ENCODE measurements at places on chromosomes 7 and 10. TPM values are rescaled to one million over a fixed set of nuclear protein-coding genes. Genes with fewer than 3 reads are reported as not detected.
A peak's percentile ranks its signal among the peaks of the same experiment; 100 is the strongest.

DNA sequence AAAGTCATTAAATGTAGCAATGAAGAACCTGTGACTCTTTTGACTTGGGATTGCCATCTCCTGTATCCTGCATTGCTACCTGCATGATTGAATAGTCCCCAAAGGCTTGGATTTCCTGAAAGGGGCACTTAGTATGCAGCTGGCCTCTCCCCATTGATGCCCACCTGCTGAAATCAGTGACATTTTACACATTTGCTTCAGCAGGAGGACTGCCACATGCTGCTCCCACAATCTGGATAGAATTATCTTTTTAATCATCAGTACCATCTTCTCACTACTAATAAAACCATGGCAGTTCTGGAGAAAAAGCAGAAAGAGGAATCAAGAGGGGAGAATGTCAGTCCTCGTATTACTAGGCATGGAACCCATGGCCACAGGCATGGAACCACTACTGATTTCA lies 67.8 kb downstream of the SLC13A1 start:
- DNase-seq = no peak

DNA sequence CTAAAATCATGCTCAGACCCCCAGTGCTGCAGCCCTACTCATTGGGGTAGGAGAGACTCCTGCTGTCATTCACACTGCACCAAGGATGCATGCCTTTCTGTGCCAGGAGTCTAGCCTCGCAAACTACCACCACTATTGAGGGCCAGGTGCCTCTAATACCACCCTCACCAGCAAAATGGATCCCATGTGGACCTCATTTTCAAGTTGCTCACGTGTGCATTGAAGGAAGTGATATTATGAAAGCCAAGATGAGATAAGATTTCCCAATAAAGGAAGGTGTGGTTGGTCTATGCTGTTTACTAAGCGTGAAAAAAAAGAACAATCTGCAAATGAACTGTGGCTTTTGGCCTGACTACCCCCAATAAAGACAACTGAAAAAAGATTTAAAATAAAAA lies 7.2 kb upstream of the LAMTOR4 start:
- DNase-seq = no peak

- peak; percentile 61 for DNase-seq
Observed at GRCh38 chr10:115706488-115707076, 566.4 kb downstream of the GFRA1 start.

GRCh38 chr7:152597507-152597906 lies 78.4 kb downstream of the XRCC2 start:
- DNase-seq = no peak

Gene DRGX
- not detected for total RNA-seq

Gene CFAP46
- 3.1 TPM for total RNA-seq

DNA sequence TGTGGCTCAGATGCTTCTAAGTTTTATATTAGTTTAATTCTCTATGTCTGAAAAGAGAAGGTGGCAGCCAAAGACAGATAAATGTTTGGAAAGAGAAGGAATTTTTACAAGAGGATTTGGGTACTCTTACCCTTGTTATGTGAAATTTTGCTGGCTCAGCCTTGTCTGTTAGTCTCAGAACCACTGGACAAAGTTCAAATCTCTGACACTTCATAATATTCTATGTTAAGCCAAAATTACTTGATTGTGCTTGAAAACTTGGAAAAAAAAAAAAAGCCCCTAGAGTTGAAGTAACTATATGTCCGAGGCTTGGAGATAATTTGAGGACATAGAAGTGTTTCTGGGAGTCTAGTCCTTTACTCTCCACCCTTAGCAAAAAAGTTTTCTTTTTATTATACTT lies 1079.3 kb upstream of the LRRTM3 start:
- DNase-seq = no peak

DNA sequence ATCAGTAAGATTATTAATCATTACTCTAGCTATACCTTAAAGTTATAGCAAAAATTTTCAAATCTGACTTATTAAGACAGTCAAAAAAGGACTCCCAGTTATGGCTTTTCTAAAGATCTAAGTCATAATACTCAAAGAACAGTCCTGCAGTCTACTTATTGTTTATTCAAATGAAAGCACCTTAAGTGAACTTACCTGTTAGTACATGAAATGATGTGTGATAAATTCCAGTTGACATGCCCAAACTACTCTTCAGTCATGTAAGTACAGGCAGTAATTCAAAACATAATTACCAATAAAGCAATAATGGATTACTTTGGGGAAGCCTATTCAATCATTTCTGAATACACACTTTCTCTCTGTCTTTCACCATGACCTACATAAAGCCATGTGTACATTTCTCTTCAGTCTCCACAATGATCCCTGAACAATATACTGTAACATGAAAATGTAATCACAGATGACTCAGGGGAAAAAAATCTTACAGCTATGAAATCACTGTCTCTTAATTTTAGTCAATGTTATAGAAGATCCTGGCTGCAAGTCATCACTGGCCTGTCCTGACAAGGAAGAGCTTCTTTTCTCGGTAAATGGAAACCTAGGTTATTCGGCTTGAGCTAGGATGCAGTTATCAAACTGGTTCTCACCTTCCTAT lies 420.7 kb upstream of the LRRTM3 start:
- no peak for DNase-seq

Gene CALHM3
- total RNA-seq = not detected

GRCh38 chr7:151383638-151384351 lies 26.0 kb downstream of the WDR86 start:
- no peak for DNase-seq

Gene LRRD1
- total RNA-seq = 0.08 TPM

Gene ADIRF
- not detected for total RNA-seq

Gene LRRTM3
- 0.21 TPM for total RNA-seq

- no peak for DNase-seq
Observed at GRCh38 chr7:112897839-112898431, 107.7 kb upstream of the TMEM168 start.

DNA sequence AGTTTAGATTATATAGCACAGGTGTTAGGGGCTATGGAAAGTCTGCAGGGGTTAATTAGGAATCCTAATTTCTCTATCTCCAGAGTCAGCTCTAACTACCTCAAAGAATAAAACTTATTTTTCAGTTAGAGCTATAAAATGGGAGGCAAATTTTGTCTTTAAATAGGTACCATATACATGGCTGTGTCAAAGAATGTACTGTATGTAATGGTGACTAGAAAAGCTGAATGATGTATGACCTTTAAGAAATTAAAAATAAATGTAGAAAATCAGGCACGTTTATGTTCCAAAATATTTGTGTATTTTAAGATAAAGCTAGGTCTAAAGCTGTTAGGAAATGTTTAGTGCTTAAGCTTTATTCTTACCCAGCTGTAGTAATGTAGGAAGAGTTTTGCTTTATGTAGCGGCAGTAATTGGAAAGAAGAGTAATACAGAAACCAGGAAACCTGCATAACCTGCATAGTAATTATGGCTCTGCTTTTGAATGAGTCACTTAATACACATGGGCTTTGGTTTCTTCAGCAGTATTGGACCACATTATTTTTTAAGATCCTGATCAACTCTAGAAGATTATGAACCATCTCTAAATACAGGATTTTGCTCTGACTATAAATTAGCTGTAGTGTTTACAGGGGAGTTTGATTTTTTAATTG lies 85.0 kb downstream of the KMT2E start:
- DNase-seq = peak; percentile 7

DNA sequence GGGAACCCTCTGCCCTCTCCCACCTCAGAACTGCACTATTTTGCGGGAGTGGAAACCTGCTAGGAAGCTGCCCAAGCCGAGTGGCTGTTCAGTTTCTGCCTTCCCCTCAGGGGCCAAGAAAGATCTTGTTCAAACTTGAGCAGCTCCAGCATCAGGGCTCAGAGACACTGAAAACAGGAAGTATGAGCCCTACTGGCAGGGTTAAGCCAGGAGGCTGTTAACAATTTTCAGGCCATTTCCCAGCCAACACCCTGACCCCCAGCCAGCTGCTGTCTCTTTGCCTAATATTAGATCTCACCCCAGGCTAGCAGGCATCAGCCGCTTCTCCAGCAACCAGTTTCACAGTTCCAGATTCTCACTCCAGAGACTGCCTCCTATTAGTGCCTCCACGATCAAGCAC lies 9.2 kb downstream of the PLAU start:
- DNase-seq = peak; percentile 30

- DNase-seq = no peak
Observed at GRCh38 chr7:94957061-94957460, 49.7 kb downstream of the PPP1R9A start.

DNA sequence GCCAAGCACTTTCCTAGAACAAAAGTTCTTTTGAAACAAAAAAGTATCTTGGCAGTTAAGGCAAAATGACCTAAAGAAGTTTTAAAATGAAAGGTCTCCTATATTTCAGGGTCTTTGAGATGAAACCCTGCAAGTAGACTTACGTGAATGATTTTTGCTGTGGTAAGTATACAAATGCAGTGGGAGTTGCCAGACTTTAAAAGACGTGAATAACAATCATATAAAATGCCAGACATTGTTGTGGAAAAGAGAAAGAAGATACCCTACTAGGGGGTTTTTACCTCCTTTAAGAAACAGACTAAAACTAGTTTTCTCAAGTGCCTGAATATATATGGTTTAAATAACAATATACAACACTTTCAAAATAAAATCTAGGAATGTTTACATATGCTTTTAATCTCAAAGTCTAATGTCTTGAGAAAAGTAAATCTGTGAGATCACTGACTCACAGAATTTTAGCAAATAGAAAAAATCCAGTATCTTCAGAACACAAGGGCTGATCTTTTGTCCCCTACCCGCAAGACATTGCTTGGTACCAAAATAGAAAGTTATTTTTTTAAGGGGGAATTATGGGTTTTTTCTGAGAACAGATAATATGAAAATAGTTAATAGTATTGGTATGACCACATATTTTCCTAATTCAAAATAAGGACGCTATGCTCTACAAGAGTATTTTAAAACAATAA lies 29.5 kb downstream of the LRRC17 start:
- DNase-seq = peak; percentile 64

- DNase-seq = no peak
Observed at GRCh38 chr10:8758029-8758428, 703.5 kb downstream of the GATA3 start.

DNA sequence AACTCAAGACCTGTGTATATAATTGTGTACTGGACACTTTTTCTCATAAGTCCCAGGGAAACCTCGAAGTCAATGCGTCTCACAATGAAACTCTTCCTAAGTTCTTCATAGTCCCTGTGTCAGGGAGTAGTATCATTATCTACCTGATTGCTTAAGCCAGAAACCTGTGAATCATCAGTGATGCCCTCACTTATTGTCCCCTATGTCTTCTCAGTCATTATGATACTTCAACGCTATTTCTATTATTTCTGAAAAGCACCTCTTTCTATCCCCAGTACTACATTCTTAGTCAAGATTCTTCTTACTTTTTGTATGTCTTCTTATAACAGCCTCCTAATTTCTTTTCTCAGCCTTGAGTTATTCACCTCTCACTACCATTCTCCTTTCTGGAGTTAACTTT lies 94.3 kb downstream of the OTUD1 start:
- DNase-seq = no peak

Gene TSPAN33
- 46.8 TPM for total RNA-seq

Gene ARL5B
- total RNA-seq = 82.0 TPM

DNA sequence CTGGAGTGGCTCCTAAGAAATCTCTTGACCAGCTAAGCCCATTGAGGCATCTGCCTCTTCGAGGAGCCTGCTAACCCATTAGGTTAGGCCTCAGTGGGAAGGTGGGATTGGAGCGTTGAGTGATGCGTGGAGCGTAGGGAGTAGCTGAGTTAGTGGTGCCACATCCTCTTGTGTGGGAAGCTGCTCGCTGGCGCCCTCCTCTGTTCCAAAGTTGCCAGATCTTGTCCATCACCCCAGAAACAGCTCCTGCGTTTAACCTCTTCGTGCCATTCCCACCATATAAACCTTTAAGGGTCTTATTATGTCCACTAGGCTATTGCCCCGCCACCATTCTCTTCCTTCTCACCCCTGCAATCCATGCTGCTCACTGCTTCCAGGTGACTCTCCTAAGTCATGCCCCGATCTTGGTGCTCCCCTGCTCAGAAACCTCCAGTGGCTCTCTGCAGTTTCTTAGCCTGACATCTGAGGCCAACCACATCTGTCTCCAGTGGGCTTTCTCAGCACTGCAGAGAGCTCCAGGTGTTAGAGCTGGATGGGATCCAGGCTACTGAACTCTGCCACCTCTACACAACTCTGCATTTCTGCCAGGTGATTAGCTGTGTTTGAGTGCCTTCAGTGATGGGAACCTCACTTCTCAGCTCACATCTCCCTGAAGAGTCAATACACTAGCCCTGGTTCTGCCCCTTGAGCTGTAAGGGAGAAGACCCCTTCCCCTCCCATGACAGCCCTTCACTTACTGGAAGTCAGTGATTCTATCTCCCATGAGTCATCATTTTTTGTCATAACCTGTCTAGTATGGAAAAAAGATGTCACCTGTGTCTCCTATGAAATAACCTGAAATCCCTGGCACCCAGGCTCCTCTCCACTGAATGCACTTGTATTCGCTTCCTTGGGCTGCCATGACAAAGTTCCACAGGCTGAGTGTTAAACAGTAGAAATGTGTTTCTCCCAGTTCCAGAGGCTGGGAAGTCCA lies 65.0 kb upstream of the FGFR2 start:
- peak; percentile 79 for DNase-seq

GRCh38 chr10:14240253-14241189 lies 90.2 kb downstream of the FRMD4A start:
- DNase-seq = peak; percentile 66

GRCh38 chr10:3805791-3806461 lies 20.9 kb upstream of the KLF6 start:
- DNase-seq = no peak

Gene ASB10
- not detected for total RNA-seq
